ENCODE measurements at places on chromosomes 5 and 9.

DNA sequence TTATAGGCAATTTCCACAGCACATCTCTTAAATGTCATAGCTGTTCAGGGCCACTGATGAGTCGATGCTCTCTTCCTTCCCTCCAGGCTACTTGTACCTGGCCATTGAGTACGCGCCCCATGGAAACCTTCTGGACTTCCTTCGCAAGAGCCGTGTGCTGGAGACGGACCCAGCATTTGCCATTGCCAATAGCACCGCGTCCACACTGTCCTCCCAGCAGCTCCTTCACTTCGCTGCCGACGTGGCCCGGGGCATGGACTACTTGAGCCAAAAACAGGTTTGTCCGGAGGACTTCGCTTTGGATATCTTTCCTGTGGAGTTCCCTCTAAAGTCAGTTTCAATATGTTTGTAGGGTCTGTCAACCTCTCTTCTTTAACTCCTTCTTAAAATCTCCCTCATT, 84.3 kb downstream of the EQTN start:
- DNase-seq = no peak

DNA sequence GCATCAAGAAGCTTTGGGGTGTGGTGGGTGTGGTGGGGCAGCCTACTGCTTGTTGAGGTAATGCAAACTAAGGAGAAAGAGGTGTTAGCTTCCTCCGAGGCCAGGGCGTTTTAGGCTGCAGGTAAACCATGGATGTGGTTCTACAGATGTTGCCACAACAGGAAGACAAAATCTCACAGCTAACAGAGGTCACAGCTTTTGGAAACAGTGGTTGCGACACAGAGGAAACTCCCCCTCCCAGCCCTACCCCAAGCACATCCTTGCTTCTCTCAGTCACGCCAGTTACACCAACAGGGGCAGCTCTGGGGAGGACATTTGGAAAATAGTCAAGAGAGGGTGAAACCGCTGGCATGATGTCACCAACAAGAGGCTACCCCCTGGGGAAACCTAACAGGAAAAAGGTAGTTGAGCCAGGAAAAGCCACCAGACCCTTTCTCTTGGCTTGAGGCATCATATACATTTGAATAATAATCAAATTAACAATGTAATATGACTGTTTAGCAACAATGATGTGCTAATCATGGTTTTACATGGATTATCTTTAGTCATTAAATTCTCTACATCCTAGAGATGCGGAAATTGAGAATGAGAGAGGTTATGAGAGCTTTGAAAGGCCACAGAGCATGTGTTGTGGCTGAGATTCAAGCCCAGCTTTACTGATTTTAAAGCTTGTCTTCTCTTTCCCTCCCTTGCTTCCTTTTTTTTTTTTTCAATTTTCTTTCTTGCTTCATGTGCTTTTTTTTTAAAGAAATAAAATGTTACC, 82.2 kb upstream of the IL12B start:
- peak; percentile 5 for DNase-seq

DNA sequence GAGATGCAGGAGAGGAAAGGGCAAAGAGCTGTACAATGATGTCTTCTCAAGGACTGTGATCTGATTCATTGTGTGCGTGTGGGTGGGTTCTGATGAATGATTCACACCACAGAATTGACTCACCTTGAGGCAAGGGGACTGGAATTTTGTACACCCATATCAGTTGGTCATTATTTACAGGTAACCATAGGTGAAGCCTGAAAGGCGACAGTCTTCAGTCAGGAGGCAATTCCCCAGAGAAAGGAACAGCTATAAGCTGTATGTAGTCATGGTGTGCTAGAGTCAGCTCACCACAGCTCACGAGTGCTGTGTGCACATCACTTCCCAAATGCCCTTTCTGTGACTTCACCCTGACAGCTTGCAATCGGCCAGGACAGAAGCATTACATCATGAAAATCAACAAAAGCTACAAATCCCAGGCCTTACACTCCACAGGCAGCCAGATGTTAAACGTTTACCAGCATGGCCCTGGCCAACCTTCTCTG, 87.6 kb upstream of the RPS23 start:
- no peak for DNase-seq

- no peak for DNase-seq
Measured at GRCh38 chr5:132093271-132093670, 19.7 kb downstream of the CSF2 start.

DNA sequence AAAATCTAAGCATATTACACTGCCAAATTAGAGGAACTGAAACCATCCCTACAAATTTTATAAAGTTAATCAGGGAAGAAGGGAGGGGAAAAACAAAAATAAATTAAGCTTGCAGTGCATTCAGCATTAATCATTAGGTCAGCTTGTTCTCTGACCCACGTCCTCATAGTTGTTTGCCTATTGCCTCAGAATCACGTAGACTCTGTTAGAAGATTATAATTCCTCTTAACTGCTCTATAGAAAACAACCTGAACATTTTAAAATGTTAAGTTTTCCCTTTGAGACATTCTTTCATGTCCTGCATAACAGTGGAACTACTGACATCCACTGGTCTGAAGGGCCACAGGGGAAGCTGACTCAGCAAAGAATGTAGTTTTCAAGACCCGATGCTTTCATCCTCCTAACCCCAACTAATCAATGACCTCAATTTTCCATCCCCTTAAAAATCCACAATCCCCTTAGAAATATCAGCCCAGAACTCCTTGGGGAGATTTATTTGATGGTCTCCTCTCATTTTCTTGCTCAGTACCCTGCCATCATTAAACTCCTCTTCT, 112.4 kb downstream of the FBXO4 start:
- DNase-seq = no peak

DNA sequence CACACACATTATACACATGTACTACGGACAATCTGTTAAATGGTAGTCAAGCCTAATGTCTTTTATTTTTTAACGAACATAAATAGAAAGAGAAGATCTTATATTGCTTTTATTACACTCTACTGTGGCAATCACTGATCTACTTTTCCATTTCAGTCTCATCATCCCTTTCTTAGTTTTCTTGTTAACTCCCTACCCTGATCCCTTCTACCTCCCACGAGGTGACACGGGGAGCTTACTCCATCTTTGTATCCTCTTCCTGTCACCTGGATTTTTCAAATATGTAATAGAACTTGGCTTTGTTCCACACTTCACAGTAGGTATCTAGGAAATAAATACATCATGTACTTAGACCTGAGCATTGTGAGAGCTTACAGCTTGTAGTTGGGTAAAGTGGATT, 211.0 kb downstream of the PIK3R1 start:
- DNase-seq = no peak

DNA sequence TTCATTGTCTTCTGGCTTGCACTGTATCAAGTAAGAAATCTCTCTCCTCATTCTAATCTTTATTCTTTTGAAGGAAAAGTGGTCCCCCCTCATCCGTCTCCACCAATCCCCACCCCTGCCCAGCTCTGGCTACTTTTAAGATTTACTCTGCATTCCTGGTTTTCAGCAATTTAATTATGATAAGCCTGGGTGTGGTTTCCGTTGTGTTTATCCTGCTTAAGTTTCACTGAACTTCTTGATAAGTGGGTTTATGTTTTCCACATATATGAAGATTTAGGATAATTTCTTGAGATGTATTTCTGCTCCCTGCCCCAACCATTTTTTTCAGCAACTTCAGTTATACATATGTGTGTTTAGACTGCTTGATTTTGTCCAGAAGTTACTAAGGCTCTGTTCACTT, 46.5 kb downstream of the PTBP3 start:
- DNase-seq = no peak

GRCh38 chr9:33041432-33042188, 16.5 kb downstream of the DNAJA1 start:
- DNase-seq = no peak

- no peak for DNase-seq
Measured at GRCh38 chr9:123679330-123679987, 250.5 kb downstream of the DENND1A start.

GRCh38 chr9:93582550-93582949, 6.2 kb downstream of the PHF2 start:
- no peak for DNase-seq

GRCh38 chr5:175658299-175659145, 651 bp downstream of the HRH2 start:
- no peak for DNase-seq

DNA sequence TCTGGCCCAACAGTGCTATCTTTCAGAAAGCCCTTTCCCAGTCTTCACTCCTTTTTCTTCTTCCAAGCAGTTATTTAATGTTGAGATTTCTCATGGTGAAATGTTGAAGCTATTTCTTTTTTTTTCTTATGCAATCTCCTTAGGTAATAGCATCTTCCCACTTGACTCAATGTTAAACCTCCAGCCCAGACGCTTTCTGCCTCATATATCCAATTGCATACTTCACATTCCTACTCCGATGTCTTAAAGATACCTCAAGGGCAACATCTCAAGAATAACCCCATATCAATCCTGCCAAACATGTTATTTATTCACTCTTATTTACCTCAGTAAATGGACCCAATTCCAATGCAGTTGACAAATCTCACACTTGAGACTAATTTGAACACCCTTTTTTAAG, 187.3 kb downstream of the CDH12 start:
- DNase-seq = no peak

DNA sequence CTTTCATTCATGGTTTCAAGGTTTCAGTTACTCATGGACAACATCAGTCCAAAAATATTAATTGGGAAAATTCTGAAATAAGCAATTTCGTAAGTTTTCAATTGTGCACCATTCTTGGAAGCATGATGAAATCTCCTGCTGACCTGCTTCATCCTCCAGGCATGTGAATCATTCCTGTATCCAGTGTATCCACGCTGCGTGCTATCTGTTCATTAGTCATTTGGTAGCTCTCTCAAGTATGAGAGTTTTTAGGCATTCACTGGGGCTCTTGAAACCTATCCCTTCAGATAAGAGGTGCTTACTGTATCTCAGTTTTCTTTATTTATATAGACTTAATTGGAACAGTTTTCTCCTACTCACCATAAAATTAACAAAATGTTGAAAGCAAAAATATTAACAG, 293.0 kb downstream of the CDH12 start:
- DNase-seq = no peak

DNA sequence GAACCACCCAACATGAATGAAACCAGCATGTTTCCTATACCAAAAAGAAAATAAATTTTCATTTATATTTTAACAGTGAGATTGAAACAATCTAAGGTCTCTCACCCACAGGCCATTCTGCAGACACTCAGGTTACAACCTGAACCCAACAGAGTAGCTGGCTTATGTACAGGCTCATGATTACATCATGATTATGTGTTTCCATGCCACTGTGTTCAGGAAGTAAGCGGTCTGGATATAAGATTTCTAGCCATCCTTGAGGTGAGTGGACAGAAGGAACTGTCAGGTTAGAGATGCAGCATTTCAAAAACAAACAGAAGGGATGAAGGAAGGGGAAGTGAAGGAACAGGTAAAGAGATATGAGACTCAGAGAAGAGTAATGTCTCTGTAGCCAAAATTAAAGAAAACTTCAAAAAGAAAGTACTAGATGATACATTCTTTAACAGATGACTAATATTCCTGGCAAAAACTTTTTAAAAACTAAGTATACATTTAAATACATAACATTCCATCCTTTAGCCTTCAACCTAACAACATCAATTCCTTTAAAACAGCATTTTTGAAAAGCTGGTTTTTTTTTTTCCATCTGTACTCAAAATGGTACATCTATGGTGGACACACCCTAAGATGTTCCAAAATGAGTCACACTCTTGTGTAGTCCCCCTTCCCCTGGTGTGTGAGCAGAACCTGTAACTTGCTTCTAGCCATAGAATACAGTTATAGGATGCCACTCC, 119.8 kb downstream of the LPAR1 start:
- DNase-seq = no peak

DNA sequence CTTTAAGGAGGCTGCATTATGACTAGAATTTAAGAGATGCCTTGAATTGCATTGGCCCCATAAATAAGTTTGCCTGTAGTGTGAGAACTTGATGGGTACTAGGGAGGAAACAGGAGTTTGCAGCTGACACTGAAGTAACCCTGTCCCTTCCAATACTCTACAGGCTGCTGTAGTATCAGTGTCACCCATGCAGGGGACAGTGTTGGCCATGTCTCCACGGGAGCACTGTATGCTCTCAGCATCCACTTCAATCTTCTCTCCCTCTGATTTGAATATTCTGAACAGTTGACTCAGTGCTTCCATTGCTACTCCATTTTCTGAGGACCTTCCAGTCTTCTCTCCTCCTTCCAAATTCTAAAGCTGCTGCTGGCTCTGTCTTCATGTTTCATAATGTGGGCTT, 11.4 kb upstream of the IFNA14 start:
- no peak for DNase-seq

- no peak for DNase-seq
Measured at GRCh38 chr9:18255747-18256146, 218.2 kb upstream of the ADAMTSL1 start.

DNA sequence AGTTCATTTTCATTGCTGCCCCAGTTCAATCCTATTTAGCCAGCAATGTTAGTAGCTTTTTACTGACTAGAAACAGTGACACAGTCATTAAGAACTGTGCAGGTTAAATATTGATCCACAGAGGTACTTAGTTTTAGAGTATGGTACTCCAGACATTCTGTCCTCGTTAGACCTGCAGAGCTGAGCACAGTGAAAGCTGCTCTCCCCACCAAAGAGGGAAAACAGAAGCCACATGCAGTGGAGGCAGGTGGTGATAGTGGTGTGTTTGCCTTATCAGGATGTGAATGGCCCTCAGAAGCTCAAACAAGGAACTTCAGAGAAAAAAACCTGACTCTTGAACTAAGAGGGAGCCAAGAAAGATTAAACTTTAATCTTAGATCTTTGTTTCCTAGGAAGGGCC, 75.5 kb downstream of the UNC13B start:
- no peak for DNase-seq

DNA sequence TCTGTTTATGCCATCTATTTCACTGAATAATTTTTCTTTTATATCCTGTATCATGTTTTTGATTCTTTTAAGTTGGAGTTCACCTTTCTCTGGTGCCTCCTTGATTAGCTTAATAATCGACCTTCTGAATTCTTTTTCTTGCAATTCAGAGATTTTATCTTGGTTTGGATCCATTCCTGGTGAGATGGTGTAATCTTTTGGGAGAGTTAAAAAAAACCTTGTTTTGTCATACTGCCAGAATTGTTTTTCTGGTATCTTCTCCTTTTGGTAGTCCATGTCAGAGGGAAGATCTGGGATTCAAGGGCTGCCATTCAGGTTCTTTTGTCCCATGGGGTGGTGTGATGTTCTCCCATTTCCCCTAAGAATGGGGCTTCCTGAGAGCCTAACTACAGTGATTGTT, 800.8 kb upstream of the TYRP1 start:
- DNase-seq = no peak

DNA sequence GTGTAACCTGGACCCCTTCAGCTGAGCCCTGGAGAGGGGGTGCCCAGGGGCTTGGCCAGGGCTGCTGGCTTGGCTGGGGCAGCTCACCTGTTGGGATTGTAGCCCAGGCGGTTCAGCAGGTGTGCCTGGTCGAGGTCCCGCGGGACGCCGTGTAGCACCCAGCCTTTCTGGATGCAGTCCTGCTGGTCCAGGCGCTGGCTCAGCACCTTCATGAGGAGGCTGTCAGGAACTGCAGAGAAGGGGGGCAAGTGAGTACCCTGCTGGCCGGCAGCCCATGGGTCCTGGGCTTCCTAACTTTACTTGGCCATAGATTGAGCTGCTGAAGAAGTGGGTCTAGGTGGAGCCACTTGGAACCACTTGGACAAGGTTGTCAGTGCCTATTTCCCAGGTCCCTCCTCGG, 85.5 kb downstream of the AK8 start:
- DNase-seq = no peak

Data from KG1 (cell line).